ENCODE measurements at places on chromosomes 2 and 18.

GRCh38 chr2:230234122-230234722, 8.7 kb downstream of the SP140 start:
- no peak for DNase-seq

DNA sequence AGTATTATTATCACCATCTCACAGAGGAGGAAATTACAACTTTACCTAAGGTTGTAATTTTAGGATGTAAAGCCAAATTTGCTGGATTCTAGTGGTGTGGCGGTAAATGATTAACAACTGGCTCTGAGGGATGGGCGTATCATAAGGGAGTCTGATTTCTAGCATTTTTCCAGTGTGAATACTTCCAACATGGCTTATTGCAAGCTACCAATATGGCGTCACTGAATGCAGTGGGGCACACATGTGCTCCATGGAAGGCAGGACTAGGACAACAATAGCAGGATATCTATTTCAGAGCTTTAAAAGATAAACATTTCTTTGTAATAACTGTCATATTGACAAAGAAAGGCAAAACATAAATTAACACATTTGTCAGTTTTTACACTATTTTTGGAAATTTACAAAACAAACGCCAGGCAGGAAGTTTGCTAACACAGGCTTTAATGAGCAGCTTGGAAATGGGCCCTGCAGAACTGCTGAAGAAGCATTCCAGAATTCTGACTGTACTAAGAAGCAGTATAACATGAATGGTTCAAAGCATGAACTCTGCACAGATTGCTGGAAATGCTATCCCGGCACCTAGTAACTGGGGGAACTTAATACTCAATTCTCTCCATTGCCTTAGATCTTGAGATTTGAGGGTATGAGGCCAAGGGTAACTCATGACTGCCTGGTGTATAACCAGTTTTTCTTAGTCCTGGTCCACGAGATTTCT, 439.3 kb upstream of the MAP2 start:
- DNase-seq: no peak

- DNase-seq: no peak
Measured at GRCh38 chr18:56245866-56246580, 392.4 kb downstream of the TXNL1 start.

DNA sequence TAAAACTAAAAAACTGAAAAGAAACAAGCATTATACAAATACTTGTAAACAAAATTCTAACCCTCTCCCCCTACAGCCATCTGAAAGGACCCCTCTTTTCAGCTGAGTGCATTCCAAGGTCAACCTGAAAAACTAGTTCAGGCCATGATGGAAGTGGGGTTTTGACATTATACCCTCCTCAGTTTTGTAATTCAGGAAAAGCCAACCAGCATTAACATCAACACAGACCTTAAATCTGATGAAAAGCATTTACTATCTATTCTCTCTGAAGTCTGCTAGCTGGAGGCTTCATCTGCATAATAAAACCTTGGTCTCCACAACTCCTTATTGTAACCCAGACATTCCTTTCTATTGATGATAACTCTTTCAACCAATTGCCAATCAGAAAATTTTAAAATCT, 302.2 kb downstream of the CNTNAP5 start:
- DNase-seq: no peak

GRCh38 chr2:101802329-101802728, 104.8 kb downstream of the MAP4K4 start:
- DNase-seq: no peak

DNA sequence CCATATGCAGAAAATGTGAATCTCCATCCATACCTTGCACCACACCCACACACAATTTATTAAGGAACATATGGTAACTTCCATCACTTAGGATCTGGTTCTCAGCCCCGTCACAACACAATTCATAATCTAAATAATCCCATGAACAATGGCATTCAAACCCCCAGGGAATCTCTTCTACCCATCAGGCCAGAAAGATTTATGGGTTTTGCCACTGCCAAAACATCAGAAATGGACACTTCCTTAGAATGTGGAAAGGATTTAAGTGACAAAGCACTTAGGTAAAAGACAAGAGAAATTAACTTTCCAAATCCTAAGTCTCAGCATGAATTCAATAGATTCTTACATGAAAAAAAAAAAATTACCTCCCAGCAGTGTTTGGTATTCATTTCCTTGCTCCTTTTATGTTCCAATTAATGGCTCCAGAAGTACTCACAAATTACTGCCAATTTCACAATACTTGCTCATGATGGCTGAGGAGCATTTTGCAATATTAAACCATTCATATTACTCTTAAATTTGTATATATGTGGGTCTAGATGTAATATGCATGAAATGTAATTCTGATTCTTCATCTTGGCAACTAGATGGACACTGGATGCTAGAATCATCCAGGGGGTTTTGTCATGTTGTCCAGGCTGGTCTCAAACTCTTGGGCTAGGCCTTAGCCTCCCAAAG, 56.5 kb upstream of the TMEM247 start:
- no peak for DNase-seq

- no peak for DNase-seq
Measured at GRCh38 chr2:26892133-26892532, 44.2 kb downstream of the DPYSL5 start.

DNA sequence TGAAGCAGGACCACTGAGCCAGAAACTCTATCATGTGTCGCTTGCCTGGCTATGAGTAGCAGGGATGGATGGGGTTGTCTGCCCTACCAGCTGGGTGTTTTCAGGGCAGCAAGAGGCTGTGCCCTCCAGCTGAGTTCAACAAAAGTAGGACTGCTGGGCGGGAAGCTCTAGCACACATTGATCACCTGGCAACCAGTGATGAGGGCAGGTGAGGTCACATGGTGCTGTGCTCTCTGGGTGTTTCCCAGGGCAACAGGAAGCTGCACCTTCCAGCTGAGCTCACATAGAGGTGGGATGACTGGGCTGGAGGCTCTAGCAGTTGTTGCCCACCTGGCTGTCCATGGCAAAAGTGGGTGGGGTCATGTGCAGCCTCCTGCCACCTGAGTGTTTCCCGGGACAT, 487.3 kb upstream of the VWC2L start:
- DNase-seq: no peak

- DNase-seq: no peak
Measured at GRCh38 chr2:130915595-130916437, 79.1 kb downstream of the ARHGEF4 start.

- DNase-seq: no peak
Measured at GRCh38 chr2:85215081-85215447, 81.9 kb downstream of the TCF7L1 start.

DNA sequence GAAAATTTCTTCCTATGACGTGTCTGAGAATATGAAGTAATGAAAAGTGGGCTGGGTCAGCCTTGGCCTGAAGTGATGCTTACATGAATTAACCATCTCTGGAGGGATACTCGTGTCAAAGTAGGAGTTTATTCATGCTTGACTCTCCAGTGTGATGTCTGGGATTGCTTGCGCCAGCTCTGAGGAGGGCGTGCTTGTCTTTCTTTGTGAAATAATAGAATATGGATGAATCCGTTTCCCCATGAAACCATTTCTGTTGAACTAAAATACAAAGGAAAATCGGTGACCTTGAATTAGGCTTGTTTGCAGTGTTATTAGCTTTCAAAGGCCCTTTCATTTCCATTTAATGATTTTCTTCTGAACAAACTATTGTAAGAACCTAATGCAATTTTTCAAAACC, 77.9 kb downstream of the EML6 start:
- DNase-seq: no peak

- no peak for DNase-seq
Measured at GRCh38 chr2:71073475-71073874, 5.0 kb downstream of the NAGK start.

GRCh38 chr18:76522551-76522950, 27.5 kb upstream of the ZNF516 start:
- no peak for DNase-seq

DNA sequence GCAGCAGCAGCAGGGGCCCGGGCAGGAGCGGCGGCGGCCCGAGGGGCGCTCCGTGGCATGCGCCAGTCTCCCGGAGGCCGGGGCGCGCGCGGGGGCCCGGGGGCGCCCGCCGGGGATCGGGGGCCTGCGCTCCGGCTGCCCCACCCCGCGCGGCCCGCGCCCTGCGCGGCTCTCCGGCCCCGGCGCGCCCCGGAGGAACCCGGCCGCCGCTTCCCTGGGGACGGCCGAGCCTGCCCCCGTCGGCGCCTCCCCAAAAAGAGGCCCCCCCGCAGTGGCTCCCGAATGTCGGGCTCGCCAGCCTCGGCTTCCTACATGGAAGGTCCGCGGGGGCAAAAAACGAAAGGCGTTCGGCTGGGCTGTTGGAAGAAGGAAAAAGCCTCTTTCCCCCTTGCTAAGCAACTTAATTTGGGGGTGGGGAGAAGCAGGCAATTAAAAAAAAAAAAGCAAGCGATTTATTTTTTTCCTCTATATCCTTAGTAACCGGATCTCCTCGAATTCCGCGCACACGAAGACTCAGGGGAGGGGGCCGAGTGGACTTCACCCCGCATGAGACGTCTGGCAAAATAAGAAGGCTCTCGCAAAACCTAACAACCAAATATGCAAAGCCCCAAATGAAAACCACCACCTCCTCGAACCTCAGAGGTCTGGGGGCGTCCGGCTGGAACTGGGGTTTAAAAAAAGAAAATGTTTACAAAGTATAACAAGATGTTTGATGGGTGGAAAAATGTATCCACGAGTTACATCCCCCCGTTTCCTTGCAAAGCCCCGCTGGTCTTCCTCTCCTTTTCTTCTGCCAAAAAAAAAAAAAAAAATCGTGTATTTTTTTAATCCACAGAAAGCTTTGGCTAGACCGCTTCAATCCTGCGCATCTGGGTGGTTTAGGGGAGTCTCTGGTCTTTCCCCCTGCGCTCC, at the start of gene SMAD7:
Gene SMAD7 (minus strand): TSS at position 430 of the 912 bp plus-strand sequence. CDS start 541 bp downstream, outside the sequence.
- DNase-seq: no peak

DNA sequence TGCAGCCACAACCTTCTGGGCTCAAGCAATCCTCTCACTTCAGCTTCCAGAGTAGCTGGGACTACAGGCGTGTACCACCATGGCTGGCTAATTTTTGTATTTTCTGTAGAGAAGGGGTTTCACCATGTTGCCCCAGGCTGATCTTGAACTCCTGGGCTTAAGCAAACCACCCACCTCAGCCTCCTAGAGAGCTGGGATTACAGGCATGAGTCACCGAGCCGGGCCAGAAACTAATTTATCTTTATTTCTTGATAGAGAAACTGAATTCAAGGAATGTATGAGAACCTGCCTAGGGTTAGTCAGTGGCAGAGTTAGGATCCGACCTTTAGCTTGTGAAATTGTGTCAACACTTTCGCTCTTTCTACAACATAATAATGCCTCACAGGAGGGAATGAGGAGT, 19.3 kb upstream of the ITGAV start:
- no peak for DNase-seq

GRCh38 chr2:62204998-62205496, 9.1 kb downstream of the B3GNT2 start:
- no peak for DNase-seq

GRCh38 chr2:173658946-173659371, 304.3 kb downstream of the CDCA7 start:
- no peak for DNase-seq

- DNase-seq: no peak
Measured at GRCh38 chr2:27216416-27217137, 592 bp upstream of the CAD start.

DNA sequence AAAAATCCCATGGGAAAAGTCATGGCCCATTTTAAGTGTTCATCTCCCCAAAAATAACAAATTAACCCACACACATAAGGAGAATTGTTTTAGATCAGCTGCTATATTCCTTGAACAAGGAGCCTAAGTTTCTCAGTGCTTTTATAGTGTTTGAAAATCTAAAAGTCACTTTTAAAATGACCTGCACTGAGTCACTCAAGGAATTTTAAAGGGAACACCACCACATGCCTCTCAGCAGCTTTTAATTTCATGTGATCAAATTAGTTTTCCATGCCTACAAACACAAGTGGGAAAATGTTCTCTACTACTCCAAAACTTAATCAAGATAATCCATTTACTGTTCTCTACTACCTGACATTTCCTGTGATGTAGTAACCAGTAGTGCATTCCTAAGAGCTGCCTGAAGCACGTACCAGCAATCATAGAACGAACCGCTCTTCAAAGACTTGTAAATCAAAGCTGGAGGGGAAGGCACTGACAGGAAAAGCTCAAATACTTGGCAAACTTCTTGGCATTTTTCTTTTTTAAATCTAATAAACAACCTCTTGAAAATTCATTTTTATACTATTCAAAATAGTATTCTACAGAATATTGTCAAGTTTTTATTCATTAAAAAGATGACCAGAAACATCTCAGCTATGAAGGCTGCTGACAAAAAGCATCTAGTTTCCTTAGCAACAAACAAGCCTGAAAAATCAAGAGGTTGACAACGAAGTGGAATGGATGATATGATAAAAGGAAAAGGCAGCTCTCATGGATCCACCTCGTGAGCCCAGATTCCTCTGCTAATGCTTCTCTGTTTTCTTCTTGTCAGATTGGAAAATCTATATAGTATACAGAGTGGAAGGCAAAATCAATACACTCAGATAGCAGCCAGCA, 37.2 kb downstream of the LRPPRC start:
- no peak for DNase-seq

GRCh38 chr18:32877371-32877770, 104.5 kb upstream of the KLHL14 start:
- no peak for DNase-seq

- DNase-seq: no peak
Measured at GRCh38 chr2:221836095-221836494, 264.0 kb upstream of the EPHA4 start.

GRCh38 chr2:21261591-21261990, 137.8 kb downstream of the TDRD15 start:
- no peak for DNase-seq

DNA sequence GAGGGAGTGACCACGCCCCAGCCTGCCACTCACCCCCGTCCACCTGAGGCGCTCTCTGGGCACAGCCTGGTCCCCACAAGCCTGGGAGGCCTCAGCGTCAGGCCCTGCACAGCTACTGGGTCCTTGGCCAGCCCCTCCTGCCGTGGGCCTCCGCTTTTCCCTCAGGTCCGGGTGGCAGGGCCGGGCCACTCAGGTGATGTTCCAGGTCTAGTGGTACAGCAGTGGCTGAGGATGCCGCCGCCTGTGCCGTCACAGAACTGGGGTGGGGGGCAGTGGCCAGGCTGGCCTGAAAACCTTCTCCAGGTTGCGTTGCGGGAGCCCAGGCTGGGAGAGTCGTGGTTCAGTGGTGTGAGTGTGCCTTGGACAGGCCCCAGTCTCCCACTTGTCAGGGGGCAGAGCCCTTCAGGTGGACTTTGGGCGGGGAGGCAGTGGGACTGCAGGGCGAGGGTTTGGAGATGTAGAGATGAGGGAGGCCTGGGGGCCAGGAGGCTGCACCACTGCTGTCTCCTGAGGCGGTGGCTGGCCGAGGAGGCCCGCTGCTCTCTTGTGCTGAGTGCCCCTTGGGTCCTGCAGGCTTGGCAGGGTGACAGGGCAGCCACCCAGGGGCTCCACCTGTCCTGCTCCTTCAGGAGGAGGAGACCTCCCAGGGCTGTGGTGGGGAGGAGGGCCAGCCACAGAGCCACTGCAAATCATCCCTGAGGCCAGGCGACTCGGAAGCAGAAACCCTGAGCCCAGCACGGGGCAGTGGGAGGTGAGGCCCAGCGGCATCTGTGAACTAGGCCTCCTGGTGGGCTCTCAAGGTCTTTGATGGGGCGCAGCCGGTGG, 7.6 kb downstream of the GPC1 start:
- no peak for DNase-seq
